ENCODE measurements at places on chromosomes 6 and 20. TPM values are rescaled to one million over a fixed set of nuclear protein-coding genes. Genes with fewer than 3 reads are reported as not detected.

CRISP2 gene
- 0.24 TPM for polyA plus RNA-seq

ZSCAN23 gene
- polyA plus RNA-seq, result 12.4 TPM

RFX6 gene
- polyA plus RNA-seq, result not detected

SIM1 gene
- 21.3 TPM for polyA plus RNA-seq

XKR7 gene
- polyA plus RNA-seq, result 0.33 TPM

COL21A1 gene
- 143 TPM for polyA plus RNA-seq

BACH2 gene
- polyA plus RNA-seq, result 9.1 TPM

NCR2 gene
- polyA plus RNA-seq, result not detected

NFATC2 gene
- polyA plus RNA-seq, result 1.8 TPM

FAM184A gene
- 11.5 TPM for polyA plus RNA-seq

GSTA4 gene
- polyA plus RNA-seq, result 124 TPM

PHF1 gene
- 60.3 TPM for polyA plus RNA-seq

MATN4 gene
- polyA plus RNA-seq, result 0.13 TPM

IL17A gene
- not detected for polyA plus RNA-seq

SGK2 gene
- polyA plus RNA-seq, result 32.8 TPM

SYCP2L gene
- polyA plus RNA-seq, result 4.2 TPM

WFDC2 gene
- 177 TPM for polyA plus RNA-seq

RIOK1 gene
- polyA plus RNA-seq, result 31.7 TPM

C6orf58 gene
- polyA plus RNA-seq, result 0.82 TPM

PBOV1 gene
- not detected for polyA plus RNA-seq

TNFRSF21 gene
- polyA plus RNA-seq, result 35.2 TPM

DCDC2 gene
- 128 TPM for polyA plus RNA-seq

IYD gene
- 3.0 TPM for polyA plus RNA-seq

PLA2G7 gene
- polyA plus RNA-seq, result 2.6 TPM

SLC22A16 gene
- 0.50 TPM for polyA plus RNA-seq

PLAGL1 gene
- polyA plus RNA-seq, result 73.1 TPM

VNN1 gene
- polyA plus RNA-seq, result 0.10 TPM

TRPC4AP gene
- 69.7 TPM for polyA plus RNA-seq

SNAI1 gene
- 10.7 TPM for polyA plus RNA-seq

MED23 gene
- polyA plus RNA-seq, result 50.0 TPM

MAP3K4 gene
- polyA plus RNA-seq, result 38.4 TPM

CALHM5 gene
- 3.2 TPM for polyA plus RNA-seq

VSX1 gene
- not detected for polyA plus RNA-seq

SLC12A5 gene
- polyA plus RNA-seq, result 1.2 TPM

IMPG1 gene
- 2.2 TPM for polyA plus RNA-seq

LHFPL5 gene
- polyA plus RNA-seq, result not detected

GSTA2 gene
- polyA plus RNA-seq, result 0.25 TPM

NUP153 gene
- 60.2 TPM for polyA plus RNA-seq

TSPO2 gene
- 0.35 TPM for polyA plus RNA-seq

Measured in right renal cortex interstitium (tissue), 3 donors.